Globus pallidus (tissue), 1 donor: ENCODE measurements at places on chromosomes 6 and 20.

DNA sequence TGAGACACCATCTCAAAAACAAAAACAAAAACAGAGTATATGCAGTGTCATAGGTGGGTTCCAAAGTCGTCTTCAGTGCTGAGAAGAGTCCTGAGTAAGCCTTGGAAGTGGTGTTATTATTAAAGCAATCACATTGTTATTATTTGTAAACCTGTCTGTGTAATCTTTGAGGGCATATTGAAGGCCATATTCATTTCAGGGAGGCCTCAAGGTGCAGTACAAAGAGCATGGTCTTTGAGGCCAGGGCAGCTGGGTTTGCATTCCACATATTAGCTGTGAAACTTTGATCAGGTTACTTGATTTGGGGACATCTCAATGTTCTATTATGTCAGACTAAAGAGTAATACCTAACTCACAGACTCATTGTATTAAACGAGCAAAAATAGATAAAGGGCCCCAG lies 139.3 kb upstream of the SOX4 start:
- no peak for DNase-seq

DNA sequence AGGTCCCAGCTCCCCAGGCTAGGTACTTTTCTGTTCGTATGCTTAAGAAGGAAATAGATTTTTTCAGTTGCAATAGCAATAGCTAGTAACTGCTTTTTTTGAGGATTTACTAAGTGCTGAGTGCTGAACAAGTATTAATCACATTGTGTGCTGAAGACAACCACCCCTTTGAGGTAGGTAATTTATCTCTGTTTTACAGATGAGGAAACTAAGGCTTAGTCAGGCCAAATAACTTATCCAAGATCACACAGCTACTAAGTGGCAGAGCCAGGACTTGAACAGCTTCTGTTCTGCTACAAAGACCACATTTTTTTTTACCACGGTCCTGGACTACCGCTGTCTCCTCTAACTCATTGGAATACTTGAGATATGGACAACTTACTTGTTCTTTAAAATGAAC lies 39.8 kb downstream of the LRRN4 start:
- DNase-seq, result no peak

- peak; percentile 50 for DNase-seq
Measured at GRCh38 chr6:13273931-13274706, 54.2 kb downstream of the TBC1D7 start.

DNA sequence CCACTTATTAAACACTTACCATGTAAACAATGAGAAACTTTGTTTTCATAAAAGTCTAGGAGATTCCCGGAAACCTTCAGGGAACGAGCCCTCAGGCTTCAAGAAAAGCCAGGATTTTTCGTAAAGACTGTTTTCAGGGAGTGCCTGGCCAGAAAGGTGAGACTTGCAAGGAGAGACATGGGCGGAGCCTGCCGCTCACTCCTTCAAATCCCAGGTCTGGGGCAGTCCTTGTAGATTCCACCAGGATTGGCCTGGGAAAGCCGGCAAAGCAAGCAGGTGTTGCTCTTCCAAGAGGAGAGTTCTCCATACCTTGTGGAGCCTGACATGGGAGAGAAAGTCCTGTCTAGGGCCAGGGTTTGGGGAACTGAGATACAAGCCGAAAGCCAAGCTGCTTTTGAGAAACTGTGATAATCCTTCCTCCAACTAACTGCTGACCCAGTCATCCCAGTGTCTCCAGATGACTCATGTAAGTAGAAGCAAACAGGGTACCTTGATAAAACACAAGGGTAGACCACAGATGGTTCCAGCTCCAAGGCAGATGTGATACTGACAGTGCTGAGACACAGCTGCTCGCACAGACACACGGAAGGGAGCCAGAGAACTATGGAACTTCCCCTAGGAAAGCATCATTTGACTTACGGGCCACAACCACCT lies 69.4 kb upstream of the NAA20 start:
- DNase-seq, result no peak

- no peak for DNase-seq
Measured at GRCh38 chr6:70353448-70353847, 50.6 kb upstream of the COL9A1 start.

DNA sequence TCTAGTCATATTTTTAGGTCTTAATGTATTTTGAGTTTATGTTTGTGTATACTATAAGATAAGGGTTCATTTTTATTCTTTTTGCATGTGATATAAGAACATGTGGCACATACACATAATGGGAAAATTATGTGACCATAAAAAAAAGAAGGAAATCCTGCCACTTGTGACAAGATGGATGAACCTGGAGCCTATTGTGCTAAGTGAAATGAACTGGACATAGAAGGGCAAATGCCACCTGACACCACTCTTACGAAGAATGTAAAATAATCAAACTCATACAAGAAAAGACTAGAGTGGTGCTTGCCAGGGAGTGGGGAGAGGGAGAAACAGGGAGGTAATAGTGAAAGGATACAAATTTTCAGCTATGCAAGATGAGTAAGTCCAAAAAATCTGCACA lies 126.1 kb downstream of the PLEKHG1 start:
- DNase-seq, result no peak

- no peak for DNase-seq
Measured at GRCh38 chr6:109660526-109661320, 30.3 kb downstream of the AK9 start.

- DNase-seq, result peak; percentile 67
Measured at GRCh38 chr6:148293181-148293995, 49.2 kb upstream of the SASH1 start.

DNA sequence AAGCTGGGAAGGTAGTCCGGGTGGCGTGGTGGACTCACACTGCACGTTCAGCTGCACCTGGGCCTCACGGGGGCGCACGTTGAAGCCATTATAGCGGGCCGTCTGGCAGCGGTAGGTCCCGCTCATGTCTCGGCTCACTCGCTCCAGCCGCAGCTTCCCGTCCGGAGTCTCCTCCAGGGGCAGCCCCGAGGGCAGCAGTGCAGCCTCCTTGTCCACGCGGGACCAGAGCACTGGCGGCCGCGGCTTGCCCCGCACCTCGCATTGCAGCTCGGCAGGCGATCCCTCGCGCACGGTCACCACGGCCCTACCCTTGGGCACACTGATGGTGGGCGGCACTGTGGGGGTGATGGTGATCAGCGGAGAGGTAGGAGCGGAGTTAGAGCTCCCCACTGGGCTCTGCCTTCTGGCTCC lies 47.6 kb downstream of the MDGA1 start:
- DNase-seq, result no peak

GRCh38 chr6:160137130-160137988 lies 15.7 kb downstream of the SLC22A1 start:
- no peak for DNase-seq

DNA sequence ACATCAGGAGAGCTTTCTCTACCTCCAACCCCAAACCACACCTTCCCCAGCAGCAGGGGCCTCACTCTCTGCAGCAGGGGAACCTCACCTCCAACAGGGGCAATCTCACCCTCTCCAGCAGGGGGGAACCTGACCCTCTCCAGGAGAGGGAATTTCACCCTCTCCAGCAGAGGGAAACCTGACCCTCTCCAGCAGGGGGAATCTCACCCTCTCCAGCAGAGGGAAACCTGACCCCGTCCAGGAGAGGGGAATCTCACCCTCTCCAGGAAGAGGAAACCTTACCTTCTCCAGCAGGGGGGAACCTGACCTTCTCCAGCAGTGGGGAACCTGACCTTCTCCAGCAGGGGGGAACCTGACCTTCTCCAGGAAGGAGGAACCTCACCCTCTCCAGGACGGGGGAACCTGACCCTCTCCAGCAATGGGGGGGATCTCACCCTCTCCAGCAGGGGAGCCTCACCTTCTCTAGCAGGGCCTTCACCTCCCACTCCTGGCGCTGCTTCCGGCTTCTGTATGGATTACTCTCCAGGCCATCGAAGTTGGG lies 3.1 kb downstream of the B3GALT4 start:
- DNase-seq, result no peak

GRCh38 chr6:5179917-5180316 lies 80.8 kb downstream of the LYRM4 start:
- DNase-seq, result no peak

GRCh38 chr20:24488064-24488799 lies 18.8 kb downstream of the SYNDIG1 start:
- no peak for DNase-seq

- DNase-seq, result no peak
Measured at GRCh38 chr6:127921982-127922381, 21.1 kb upstream of the THEMIS start.

DNA sequence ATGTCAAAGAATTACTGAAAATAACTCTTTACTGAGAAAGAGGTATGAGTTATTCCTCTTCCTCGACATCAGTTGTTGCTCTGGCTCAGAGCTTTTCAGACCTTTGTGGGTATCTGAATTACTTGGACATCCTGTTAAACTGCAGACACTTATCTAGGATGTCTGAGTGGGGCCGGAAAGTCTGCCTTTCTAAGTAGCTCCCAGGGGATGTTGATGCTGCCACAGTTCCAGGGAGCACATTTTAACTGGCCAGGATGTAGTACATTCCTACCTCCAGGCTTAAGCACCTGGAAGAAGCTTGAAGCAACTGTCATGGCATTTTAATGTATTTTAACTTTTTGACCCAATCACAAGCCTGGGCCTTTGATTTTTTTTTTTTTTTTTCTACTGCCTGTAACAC lies 265.8 kb upstream of the PLCB4 start:
- no peak for DNase-seq
